ENCODE measurements at places on chromosomes 6 and 20. TPM values are rescaled to one million over a fixed set of nuclear protein-coding genes. Genes with fewer than 3 reads are reported as not detected.

DNA sequence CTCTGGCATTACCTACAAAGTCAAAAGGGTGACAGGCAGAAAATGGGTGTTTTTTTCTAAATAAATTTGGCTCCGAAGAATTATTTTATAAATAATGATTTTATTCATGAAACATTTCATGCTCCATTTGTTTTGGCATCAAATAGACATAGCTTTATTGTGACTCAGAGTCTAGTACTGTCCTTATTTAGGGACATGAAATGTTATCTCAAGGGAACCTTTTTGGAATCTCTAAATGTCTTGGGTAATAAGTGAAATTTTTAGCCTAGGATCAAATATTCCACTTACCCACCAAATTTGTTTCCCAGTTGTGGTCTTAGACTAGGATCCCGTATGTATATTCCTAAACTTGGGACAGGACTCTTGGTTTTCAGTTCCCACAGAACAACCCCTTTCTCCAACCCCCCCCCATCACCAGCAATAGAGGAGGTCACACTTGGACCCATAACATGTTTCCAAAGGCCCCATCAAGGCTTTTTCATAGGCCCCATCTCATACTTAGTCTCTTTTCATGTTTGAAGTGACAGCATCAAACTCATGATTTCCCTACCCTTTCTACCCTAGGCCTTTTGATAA is 81.8 kb downstream of the JAG1 start:
- no peaks in the 10 kb centered on the region for H3K36me3 ChIP-seq
- H3K4me1 ChIP-seq = no peaks in the 10 kb centered on the region
- DNase-seq = no peak
- H3K27me3 ChIP-seq = no peaks in the 10 kb centered on the region
- peak overlapping the region; percentile 36 for H3K27ac ChIP-seq

DNA sequence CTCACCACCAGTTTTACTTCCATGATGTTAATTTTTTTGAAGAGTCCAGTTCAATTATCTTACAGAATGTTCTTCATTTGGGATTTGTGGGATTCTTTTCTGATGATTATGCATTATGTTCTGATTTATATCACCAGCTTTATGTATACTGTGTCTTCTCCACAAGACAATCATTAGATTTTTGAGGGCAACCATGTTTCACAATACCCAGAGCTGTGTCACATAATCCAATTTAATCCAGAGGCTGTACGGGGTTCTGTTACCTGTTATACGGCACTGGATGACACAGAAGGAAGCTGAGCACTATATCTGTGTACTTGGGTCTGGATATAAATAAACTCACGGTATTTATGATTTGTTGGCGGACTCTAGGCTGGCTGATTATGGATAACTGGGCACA is 41.6 kb upstream of the RPN2 start:
- no peaks in the 10 kb centered on the region for H3K27me3 ChIP-seq
- no peaks in the 10 kb centered on the region for H3K4me1 ChIP-seq
- no peak overlapping the region for H3K4me3 ChIP-seq

- no peaks in the 10 kb centered on the region for H3K4me1 ChIP-seq
- no peak overlapping the region for H3K4me3 ChIP-seq
- H3K27me3 ChIP-seq = no peaks in the 10 kb centered on the region
- H3K36me3 ChIP-seq = no peaks in the 10 kb centered on the region
Observed at GRCh38 chr6:33123732-33124524, 48.1 kb downstream of the HLA-DPB1 start.

- no peaks in the 10 kb centered on the region for H3K4me1 ChIP-seq
- no peaks in the 10 kb centered on the region for H3K36me3 ChIP-seq
- H3K4me3 ChIP-seq = no peak overlapping the region
- H3K27ac ChIP-seq = no peak overlapping the region
Observed at GRCh38 chr20:17889226-17889625, 79.4 kb downstream of the SNX5 start.

GRCh38 chr20:40746251-40746650 is 57.2 kb upstream of the MAFB start:
- no peak overlapping the region for H3K4me3 ChIP-seq
- DNase-seq = no peak
- no peaks in the 10 kb centered on the region for H3K27me3 ChIP-seq
- no peak overlapping the region for H3K27ac ChIP-seq
- no peaks in the 10 kb centered on the region for H3K4me1 ChIP-seq
- H3K36me3 ChIP-seq = no peaks in the 10 kb centered on the region

- H3K27me3 ChIP-seq = no peaks in the 10 kb centered on the region
- no peak for DNase-seq
- H3K4me1 ChIP-seq = no peaks in the 10 kb centered on the region
- no peaks in the 10 kb centered on the region for H3K36me3 ChIP-seq
- H3K27ac ChIP-seq = no peak overlapping the region
- no peak overlapping the region for H3K4me3 ChIP-seq
Observed at GRCh38 chr6:42569102-42570028, 5.5 kb downstream of the UBR2 start.

DNA sequence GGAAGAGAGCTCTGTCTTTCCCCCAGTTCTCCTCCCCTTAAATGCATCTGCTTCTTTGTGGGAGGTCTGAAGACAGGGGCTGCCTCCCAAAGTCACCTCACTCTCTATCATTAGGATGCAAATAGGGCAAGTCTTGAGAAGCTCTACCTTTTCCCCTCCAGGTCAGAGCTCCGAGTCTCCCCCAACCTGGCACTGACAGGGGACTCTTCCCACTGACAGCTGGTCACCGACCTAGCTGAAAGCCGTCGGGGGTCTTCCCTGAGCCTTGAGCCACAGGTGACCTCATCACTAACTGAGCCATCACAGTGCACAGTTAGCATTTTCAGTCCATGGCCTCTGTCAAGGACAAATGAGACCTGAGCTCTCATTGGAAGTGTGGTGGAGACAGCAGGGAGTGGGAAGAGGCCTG is 386.7 kb downstream of the HACE1 start:
- no peak overlapping the region for H3K4me3 ChIP-seq
- H3K36me3 ChIP-seq = no peaks in the 10 kb centered on the region
- no peak for DNase-seq
- no peak overlapping the region for H3K27ac ChIP-seq
- H3K27me3 ChIP-seq = no peaks in the 10 kb centered on the region

DNA sequence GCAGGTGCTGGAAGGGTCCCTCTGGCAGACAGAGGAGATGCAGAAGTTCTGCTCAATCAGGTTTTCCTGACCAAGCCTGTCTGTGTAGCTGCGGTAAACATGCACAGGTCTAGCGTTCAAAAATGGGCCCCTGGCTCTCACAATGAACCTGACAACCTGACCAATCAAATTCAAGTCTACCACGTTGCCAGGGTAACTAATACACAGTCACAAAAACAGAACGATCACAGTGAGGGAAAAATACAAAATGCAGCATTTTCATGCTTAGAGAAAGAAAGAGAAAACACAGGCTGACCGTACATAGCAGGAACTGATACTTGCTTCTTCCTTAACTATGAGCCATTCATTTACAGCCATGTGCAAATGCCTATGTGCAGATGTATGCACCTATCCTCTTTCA is 353.1 kb upstream of the TSHZ2 start:
- no peak for DNase-seq
- no peaks in the 10 kb centered on the region for H3K27me3 ChIP-seq
- H3K4me3 ChIP-seq = no peak overlapping the region
- H3K4me1 ChIP-seq = no peaks in the 10 kb centered on the region

- peak overlapping the region; percentile 41 for H3K27ac ChIP-seq
- H3K4me3 ChIP-seq = no peak overlapping the region
- no peaks in the 10 kb centered on the region for H3K4me1 ChIP-seq
- no peak for DNase-seq
Observed at GRCh38 chr6:126210398-126211075, 129.4 kb upstream of the CENPW start.

GRCh38 chr20:37543828-37544227 is 16.2 kb upstream of the BLCAP start:
- H3K27me3 ChIP-seq = no peaks in the 10 kb centered on the region
- H3K27ac ChIP-seq = no peak overlapping the region
- no peaks in the 10 kb centered on the region for H3K36me3 ChIP-seq
- H3K4me3 ChIP-seq = no peak overlapping the region
- no peak for DNase-seq

DNA sequence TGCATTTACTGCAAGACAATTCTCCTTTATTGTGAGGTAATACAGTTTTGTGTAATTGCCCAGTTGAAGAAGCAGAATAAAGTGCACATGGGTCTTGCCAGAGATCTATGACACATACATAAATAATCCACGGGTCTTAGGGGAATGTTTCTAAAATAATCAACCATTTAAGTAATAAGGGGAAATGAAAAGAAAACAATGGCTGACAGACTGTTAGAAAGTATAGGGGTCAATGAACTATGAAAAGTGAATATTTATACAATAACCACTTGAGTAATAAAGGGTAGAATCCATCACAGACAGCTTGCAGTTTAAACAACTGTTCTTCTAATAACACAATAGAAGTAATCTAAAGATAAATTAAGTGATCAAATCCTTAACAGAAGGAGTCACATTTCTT is 477.2 kb downstream of the EYS start:
- DNase-seq = no peak
- H3K4me1 ChIP-seq = no peaks in the 10 kb centered on the region
- no peak overlapping the region for H3K27ac ChIP-seq

GRCh38 chr6:3209114-3210023 is 18.1 kb downstream of the TUBB2B start:
- H3K27me3 ChIP-seq = no peaks in the 10 kb centered on the region
- H3K4me1 ChIP-seq = peaks cover 4% of the 10 kb centered on the region
- no peak overlapping the region for H3K4me3 ChIP-seq
- H3K36me3 ChIP-seq = no peaks in the 10 kb centered on the region

- no peaks in the 10 kb centered on the region for H3K4me1 ChIP-seq
- DNase-seq = no peak
- no peak overlapping the region for H3K4me3 ChIP-seq
- H3K36me3 ChIP-seq = no peaks in the 10 kb centered on the region
Observed at GRCh38 chr20:63374504-63374903, 13.4 kb upstream of the CHRNA4 start.

DNA sequence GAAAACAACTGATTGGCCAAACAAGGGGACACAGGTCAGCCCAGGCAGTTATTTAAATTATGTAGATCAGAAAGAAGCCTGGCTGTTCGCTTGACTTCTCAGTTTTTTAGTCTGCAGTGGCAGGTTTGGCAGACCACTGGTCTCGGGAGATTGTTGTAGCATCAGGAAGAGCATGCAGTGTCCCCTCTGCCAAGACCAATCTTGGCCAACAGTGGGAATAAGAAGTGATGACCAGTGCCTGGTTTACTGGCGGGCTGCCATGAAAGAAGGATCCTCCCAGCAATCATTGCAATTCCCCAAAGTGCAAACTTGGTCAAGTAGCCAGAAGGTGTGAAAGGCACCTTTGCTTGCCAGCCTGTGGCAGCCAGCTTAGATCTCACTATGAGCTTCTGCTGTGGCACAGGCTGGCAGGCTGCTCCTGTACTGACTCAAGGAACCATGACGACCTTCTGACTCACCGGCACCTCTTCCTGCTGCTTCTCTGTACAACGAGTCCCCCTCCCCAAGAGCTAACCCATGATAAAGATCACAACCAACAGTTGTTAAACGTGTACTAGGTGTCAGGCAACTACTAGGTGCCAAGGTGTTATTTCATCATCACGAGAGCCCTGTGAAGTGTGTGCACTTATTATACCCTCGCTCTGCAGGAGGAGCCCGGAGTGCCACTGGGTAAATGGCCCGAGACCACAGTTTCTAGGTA is 76.8 kb upstream of the DUSP22 start:
- no peak overlapping the region for H3K4me3 ChIP-seq
- H3K36me3 ChIP-seq = no peaks in the 10 kb centered on the region
- no peak for DNase-seq

Gene B3GALT4
- total RNA-seq = 14.0 TPM

- no peaks in the 10 kb centered on the region for H3K4me1 ChIP-seq
- no peak overlapping the region for H3K27ac ChIP-seq
- no peaks in the 10 kb centered on the region for H3K27me3 ChIP-seq
- no peak for DNase-seq
- H3K36me3 ChIP-seq = no peaks in the 10 kb centered on the region
Observed at GRCh38 chr20:13029687-13030375, 21.1 kb downstream of the SPTLC3 start.

DNA sequence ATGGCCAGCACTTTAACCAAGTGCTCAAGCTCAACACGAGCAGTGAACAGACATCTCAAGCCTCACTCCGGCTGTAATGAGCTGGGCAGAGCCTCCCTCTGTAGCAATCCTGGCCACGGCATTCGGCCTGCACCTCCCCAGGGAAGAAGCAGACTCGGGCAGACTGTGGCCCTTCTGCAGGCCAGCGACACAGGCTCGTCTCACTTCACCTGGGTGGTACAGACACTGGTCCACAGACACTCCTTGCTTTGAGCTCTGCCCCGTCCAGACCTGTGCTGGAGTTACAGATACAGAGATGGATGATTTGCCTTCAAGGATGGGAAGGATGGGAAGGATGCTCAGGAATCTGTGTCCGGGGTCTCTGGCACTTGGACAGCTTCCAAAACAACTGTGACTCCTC is 300.9 kb downstream of the PREX1 start:
- H3K4me1 ChIP-seq = no peaks in the 10 kb centered on the region
- no peak overlapping the region for H3K4me3 ChIP-seq
- no peaks in the 10 kb centered on the region for H3K36me3 ChIP-seq
- no peak overlapping the region for H3K27ac ChIP-seq
- H3K27me3 ChIP-seq = no peaks in the 10 kb centered on the region

Gene CASS4
- 6.7 TPM for total RNA-seq

DNA sequence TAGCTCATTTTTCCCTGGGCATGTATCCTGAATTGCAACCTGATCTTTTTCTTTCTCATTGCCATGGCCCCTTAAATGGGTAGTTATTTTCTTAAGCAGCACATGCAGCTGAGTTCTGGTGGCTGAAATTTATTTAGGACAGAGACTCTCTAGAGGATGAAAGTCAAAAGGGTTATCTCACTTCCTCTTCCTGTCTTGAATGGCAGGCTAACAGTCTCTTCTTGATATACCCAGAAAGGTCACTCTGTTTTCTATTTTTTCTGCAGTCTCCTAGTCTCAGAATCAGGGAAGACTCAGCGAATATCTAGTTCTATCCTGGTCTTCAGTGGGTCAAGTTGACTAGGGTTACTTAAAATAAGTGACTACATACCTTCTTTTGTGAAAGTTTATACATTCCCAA is 243.3 kb downstream of the EPHA7 start:
- H3K27ac ChIP-seq = no peak overlapping the region
- no peak overlapping the region for H3K4me3 ChIP-seq
- no peaks in the 10 kb centered on the region for H3K27me3 ChIP-seq
- DNase-seq = no peak
- H3K4me1 ChIP-seq = no peaks in the 10 kb centered on the region

DNA sequence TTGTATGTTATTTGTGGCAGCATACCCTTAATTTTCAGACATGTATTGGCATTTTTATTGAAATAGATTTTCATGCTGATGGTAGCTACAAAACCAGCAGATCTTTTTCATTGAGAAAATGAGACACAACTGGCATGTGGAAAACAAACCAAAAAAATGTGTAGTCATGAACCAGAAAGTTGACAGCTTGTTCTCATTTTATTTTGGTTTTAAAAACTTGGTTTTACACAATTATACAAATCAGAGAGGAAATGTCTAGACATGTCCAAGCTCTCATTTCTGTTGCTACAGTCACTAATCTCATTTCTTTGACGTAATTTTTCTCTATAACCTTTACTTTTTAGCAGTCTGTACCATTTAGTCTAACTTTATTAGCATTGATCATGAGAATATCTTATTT is 85.4 kb downstream of the GRIK2 start:
- no peak overlapping the region for H3K4me3 ChIP-seq
- no peaks in the 10 kb centered on the region for H3K36me3 ChIP-seq
- no peaks in the 10 kb centered on the region for H3K27me3 ChIP-seq
- H3K27ac ChIP-seq = no peak overlapping the region
- DNase-seq = no peak

Gene PTCRA
- total RNA-seq = not detected
